Activated effector memory CD4-positive, alpha-beta T cell treated with anti-CD3 and anti-CD28 coated beads, Interleukin-2, amount 50 U/mL, for 16 hours (primary cell): ENCODE measurements at places on chromosomes 2 and 18.

DNA sequence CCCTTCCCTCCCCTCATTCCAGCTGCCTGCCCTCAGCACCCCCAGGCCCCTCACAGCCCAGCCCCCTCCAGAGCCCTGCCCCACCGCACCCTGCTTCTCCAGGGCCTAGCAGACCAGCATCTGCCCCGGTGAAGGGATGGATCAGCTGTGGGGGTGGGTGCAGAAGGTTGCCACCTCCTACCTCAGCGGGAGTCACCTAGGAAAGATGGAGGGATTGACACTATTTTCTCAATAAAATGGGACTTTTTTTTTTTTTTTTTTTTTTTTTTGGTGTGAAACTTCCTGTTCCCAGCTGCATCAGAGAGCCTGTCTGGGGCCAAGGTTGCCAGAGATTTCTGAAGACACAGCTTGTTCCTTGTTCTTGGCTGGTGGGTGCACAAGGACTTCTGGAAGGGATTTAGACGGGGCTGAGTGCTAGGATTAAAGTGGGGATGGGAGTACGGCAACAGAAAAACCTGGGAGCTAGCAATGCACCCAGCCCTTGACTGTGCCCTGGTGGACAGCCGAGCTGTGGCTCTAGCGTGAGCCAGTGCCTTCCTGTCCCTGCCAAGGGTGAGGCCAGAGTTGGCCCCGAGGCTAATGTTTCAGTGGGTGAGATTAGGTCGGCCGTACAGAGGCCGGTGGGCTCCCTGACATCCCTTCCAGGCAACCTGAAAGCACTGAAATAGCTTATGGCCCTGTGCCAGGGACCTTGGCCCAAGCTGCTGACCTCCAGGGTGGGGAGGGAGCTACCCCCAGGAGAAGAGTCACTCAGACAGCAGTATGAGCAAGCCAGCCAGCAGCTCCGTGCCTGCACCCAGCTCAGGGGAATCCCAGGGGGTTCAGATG, 4.6 kb downstream of the B3GNT7 start:
- DNase-seq: no peak

- no peak for DNase-seq
Measured at GRCh38 chr18:13112982-13113381, 105.6 kb upstream of the LDLRAD4 start.

- DNase-seq: no peak
Measured at GRCh38 chr2:157747695-157748370, 119.2 kb upstream of the ACVR1C start.

DNA sequence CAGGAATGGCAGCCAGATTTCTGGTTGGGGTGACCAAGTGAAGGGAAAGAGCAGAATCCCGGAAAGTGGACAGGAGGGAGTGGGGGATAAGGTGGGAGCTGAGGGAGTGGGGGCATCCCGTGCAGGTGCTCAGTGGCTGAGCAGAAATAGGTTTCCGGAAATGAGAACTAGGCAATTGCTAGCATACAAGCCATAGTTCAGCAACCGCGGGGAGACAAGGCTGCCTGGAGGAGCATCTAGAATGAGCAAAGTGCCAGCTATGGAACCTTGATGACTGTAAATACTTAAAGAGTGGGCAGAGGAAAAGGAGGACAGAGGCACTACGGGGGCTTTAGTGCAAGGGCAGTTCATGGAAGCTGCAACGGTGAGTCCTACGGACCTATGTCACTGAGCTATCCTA, 220.2 kb downstream of the BCL11A start:
- no peak for DNase-seq

DNA sequence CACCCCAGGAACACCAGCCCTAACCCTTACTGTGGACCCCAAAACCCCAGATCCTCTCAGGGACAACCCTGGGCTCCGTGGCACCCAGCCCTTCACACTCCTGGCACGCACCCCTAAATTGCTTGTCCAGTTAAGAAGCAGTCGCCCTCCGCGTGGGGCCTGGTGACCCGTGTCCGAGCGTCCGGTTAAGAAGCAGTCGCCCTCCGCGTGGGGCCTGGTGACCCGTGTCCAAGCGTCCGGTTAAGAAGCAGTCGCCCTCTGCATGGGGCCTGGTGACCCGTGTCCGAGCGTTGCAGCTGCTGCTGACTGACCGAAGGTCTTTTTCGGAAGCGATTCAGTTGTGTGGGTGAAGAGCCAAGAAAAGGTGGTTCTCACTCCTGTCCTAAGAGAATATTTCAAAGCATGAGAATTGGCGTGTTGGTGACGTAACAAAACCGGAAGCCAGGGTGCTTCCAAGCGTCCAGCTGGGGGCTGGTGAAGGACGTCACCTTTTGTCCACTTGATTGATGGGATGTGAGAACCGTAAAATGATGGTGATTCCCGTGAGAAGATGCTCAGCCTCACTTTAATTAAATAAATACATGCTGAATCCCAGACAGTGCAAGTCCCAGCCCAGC, 70.5 kb downstream of the KCNG2 start:
- peak; percentile 46 for DNase-seq

- DNase-seq: no peak
Measured at GRCh38 chr2:39696838-39697237, 31.1 kb downstream of the TMEM178A start.

DNA sequence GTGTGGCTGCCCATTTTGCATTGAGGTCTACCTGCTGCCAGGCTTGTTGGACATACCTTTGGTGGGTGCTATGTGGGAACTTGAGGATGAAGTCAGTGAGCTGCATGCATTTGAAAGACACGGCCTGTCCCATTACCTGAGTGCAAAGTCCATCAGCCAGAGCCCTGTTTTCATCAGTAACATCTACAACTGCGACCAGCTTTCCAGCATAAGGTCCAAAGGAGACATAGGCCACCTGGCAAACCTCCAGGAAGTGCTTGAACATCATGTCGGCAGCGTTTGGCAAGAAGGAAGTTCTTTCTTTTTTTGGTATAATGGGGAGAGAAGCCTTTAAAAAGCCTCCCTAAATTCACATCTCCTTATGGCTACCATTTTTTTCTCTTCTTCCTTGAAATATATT, 143.1 kb downstream of the FAM161A start:
- DNase-seq: no peak

DNA sequence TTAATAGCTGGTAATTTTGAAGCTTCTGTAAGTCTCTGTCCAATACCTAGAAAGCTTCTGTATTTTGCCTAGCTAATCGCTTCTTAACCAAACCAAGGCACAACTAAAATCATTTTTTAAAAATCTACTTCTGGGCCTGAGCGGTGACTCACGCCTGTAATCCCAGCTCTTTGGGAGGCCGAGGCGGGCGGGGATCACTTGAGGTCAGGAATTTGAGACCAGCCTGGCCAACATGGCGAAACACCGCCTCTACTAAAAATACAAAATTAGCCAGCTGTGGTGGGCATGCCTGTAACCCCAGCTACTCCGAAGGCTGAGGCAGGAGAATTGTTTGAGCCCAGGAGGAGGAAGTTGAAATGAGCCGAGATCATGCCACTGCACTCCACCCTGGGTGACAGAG, 148.6 kb upstream of the FIGN start:
- DNase-seq: no peak

DNA sequence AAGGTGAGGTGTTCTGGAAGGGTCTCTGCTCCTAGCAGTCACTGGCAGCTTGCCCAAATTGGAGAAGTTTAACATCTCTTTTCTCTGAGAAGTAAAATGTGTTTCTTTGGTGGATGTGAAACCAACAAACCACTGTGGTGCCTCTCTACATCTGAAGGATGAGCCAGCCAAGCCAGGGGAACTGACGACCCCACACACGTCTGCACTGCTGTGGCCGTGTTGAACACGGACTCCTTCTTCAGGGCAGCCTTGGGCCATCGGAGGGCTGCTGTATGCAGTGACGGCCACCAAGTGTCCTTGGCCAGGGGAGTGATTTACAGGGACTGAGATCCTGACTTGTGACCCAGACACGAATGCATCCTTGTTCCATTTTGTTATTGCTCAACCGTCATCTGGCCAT, 207.8 kb downstream of the ACKR3 start:
- DNase-seq: no peak

- no peak for DNase-seq
Measured at GRCh38 chr2:196956069-196956468, 29.6 kb upstream of the PGAP1 start.

GRCh38 chr18:76643996-76644395, 149.0 kb upstream of the ZNF516 start:
- no peak for DNase-seq

- DNase-seq: no peak
Measured at GRCh38 chr2:229810786-229811185, 96.4 kb upstream of the DNER start.

DNA sequence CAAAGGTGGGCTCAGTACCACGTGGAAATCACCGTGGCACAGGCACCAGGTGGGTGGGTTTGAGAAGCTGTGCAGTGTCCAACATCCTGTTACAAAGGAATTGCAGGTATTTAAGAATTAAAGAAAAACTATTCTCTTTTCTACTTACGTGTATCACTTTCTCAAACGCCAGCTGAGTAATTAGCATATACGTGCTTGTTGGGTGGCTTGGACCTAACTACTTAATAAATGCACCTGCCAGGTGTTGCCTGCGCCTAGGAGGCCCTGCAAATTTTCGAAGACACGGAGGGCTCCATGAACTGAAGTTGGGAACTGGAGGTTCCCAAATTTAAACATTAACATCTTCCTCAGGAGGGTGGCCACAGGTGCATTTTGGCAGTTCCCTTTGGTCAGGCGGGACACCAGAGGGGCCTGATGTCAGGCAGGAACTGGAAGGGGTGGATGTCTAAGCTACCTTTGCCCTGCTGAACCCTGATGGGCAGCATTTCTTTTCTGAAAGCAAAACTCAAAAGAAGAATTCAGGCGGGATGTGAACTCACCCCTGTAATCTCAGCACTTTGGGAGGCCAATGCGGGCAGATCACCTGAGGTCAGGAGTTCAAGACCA, 84.8 kb downstream of the HS6ST1 start:
- no peak for DNase-seq

DNA sequence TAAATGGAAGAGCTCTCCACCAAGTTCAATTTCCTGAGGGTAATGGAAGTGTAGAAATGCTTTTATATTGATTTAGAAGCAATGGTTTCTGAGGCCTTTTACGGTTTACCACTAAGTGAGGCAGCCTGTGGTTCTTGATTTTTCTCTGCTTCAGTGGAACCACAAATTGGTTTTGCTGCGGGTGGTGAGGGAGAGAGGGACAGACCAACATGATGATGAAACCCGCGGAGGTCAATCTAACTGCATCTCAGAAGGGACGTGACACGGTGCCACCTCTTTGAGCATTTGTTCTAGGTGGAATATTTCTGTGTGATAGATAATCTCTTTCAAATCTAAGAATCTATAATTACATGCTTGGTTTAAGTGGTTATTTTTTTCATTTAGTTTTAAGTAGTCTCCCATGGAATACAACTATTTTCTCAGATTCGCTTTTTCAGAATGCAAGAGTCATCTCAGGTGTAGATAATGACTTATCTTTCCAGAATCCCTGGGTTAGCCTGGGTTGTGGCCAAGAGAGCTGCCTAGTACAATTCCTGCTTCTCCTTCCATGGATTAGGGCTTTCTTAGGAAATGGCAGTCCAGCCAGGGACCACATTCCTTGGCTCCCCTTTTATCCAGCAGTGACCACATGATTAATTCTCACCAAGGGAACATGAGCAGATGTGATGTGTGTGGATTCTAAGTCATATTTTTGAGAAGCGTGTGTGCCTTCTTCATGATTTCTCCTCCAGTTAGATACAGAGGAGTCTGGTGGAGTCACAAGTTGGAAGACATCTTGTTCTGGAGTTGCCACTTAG, 52.5 kb downstream of the KCNE4 start:
- no peak for DNase-seq

- no peak for DNase-seq
Measured at GRCh38 chr18:73881396-73881917, 266.2 kb downstream of the FBXO15 start.

DNA sequence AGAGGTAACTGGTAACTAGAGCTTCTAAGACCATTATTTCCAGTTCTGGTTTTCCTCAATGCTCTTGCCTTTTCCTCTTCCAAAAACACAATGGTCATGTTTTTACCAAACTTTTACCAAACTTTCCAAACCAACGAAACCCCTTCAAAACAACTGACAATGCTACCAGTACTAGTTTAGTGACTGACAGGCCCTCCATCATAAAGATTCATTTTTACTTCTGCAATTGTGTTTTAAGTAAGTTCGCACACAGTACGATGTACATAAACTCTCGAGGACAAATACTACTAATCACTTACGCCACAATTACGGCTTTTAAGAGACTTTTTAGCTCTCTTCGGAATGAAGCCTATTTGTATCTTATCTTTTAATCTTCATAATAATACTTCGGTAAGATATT, 900 bp downstream of the C18orf32 start:
- DNase-seq: no peak

GRCh38 chr2:232476045-232476444, 11.6 kb downstream of the ECEL1 start:
- DNase-seq: no peak

DNA sequence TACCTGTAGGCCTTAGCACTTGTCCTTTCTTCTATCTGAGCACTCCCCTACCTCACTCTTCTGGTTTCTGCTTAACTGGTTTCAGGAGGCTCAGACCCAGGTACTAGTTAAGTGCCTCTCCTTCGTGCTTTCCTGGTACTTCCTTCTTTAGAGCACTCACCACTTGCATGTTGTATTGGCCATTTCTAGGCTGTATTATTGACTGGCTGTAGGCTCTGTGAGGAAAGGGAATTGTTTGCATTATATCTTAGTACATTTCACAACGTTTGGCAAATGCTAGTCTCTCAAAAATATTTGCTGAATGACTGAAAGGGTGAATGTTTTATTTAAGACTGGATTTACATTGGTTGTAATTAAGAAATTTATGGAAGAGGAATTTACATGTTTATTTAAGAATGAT, 36.0 kb upstream of the SCN1A start:
- no peak for DNase-seq

DNA sequence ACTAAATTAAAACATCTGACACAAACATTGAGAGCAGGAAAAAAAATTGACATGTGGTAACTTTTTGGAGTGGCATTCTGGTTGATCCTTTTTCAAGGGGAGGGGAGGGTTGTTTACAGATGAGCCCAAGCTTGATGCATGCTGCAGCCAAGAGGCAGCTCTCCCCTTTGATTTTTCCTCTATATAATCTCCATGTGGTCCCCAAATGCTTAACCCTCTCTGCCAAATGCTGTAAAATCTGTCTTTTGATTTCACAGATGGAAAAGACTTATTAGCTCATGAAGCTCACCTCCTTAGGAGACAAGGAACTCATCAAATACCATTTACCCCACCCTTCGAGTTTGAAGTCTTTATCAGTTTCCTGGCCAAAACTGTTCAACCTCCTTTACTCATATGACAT, 623.0 kb downstream of the NRXN1 start:
- DNase-seq: no peak

DNA sequence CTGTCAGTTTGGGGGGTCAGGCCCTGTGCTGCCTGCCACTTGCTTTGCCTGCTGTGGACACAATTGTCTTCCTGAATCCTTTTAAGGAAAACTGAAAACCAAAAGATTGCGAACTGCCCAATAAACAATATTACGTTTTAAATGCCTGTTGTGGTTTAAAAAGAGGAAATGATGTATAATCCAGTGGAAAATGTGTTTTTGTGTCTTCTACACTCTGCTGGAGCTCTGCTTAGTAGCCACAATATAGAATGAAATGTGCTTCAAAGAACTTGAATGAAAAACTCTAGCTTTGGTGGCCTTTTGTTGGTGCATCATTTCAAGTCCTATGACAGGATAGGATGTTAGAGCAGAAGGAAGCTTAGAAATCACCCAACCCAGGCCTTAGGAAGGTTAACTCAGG, 23.2 kb upstream of the CABYR start:
- DNase-seq: no peak

- DNase-seq: no peak
Measured at GRCh38 chr2:130251535-130251872, 53.3 kb upstream of the TUBA3E start.

- DNase-seq: no peak
Measured at GRCh38 chr2:156157670-156158069, 174.9 kb downstream of the NR4A2 start.

GRCh38 chr2:231396058-231396821, 730 bp downstream of the B3GNT7 start:
- DNase-seq: no peak
